ENCODE measurements at places on chromosomes 16 and 17.
A peak's percentile ranks its signal among the peaks of the same experiment; 100 is the strongest.

GRCh38 chr16:25838724-25839186, 147.0 kb downstream of the HS3ST4 start:
- peak; percentile 3 for DNase-seq

DNA sequence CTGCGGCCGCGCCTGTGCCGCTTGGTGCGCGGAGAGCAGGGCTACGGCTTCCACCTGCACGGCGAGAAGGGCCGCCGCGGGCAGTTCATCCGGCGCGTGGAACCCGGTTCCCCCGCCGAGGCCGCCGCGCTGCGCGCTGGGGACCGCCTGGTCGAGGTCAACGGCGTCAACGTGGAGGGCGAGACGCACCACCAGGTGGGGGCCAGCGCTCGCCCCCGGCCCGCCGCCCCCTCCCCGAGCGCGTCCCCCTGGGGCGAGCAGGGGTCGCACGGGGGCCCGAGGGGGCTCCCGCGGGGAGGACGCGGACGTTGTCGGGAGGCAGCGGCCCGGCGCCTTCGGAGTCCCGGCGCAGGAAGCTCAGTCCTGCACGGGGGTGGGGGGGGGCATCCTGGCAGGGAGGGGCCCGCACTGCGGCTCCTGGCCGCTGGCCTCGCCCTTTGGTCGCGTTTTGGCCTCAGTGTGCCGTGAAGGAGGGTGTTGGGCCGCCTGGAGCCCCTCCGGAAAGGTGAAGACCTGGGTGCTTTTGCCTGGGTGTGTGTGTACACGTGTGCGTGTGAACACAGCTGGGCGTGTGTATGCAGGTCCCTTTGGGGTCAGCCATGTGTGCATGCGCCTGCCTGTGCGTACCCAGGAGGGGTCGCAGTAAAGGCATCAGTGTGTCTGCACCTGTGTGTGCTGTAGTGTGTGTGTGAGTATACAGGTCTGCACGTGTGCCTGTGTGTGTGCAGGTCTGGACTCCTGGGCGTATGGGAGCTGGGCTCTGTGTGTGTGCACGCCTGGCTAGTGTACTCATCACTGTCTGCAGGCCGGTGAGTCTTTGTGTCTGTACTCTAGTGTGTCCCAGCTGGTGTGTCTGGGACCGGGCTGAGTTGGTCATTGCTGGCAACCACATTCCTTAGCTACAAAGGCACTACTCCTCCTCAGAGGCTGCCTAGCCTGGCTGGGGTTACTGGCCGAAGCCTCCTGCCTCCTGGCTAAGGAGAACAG, 615 bp downstream of the NHERF2 start:
- no peak for DNase-seq

- DNase-seq, result no peak
Measured at GRCh38 chr16:63945806-63946205, 1176.1 kb downstream of the CDH11 start.

DNA sequence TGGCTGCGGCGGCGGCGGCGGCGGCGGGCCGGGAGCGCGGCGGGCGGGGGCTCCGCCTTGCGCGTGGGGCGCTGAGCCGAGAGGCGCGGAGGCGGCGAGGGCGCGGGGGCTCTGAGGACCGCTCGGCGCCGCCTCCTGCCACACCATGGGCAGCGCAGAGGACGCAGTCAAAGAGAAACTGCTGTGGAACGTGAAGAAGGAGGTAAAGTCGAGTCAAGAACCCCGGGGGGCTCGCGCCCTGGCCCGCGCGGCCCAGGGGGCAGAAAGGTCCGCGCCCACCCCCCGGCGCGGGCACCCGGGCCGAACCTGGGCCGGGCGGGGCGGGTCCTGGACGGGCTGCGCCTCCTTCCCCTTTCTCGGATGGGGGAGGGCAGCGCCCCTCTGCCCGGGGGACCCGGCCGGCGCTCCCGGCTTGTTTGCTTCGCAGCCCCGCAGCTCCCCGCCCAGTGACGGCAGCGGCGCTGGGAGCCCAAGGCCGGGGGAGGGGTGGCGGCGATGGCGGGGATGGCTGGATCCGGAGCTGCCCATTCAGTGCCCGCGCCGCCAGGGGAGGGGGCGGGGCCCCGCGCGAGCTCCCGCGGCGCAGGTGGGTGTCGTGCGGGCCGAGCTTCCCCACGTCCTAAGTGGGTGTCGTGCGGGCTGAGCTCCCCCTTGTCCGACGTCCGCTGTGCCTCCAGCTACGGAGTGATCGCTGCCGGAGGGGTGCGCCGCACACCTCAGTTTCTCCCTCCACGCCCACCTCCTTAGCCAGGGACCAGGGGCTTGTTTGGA, 428 bp downstream of the SGSM2 start:
- peak; percentile 62 for DNase-seq

- no peak for DNase-seq
Measured at GRCh38 chr16:78791926-78792325, 692.5 kb downstream of the WWOX start.

DNA sequence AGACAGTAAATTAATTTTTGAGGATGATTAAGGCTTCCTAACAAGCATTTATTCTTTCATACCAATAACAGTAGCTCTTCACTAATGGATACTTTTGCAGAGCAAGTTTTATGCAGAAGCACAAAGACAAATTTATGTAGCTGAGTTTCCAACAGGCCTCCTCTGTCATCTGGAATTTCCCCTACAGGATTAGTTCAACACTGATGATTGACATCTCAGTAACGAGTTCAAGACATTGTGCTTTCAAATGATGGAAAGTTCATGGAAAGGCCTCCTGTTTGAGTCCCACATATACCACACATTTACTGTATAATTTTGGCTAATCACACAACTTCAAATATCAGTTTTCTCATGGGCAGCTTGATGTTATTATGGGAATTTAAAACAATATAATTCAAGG, 40.6 kb downstream of the ABCA10 start:
- no peak for DNase-seq

DNA sequence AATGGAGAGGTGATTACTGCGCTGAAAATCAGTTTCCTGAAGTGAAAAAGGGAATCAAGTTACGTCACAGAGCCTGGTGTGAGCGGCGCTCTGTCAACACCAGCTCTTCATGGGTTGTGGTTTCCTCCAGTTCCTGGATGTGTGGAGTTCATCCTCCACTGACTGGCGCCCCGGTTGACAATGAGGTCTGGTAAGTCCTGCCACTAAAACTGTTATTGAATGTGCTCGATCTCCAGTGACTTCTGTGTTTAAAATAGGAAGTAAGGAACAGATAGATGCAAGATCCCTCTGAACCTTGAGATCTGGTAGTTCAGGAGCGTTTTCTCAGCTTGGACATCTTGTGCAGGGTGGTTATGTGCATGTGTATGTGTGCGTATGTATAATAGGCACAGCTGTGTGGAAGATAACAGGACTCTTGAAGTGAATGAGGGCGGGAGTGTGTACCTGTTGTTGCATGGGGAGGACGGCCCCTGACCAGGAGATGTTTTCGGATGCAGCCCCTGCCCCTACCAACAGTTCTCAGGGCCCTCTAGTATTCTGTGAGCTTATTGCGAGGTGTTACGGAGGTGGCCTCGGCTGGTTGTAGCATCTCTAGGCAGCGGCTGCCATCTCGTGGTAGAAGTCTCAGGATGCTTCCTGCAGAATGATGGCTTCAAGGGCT, 22.0 kb upstream of the GOT2 start:
- peak; percentile 79 for DNase-seq

GRCh38 chr17:53516636-53517035, 306.1 kb upstream of the KIF2B start:
- DNase-seq, result no peak

DNA sequence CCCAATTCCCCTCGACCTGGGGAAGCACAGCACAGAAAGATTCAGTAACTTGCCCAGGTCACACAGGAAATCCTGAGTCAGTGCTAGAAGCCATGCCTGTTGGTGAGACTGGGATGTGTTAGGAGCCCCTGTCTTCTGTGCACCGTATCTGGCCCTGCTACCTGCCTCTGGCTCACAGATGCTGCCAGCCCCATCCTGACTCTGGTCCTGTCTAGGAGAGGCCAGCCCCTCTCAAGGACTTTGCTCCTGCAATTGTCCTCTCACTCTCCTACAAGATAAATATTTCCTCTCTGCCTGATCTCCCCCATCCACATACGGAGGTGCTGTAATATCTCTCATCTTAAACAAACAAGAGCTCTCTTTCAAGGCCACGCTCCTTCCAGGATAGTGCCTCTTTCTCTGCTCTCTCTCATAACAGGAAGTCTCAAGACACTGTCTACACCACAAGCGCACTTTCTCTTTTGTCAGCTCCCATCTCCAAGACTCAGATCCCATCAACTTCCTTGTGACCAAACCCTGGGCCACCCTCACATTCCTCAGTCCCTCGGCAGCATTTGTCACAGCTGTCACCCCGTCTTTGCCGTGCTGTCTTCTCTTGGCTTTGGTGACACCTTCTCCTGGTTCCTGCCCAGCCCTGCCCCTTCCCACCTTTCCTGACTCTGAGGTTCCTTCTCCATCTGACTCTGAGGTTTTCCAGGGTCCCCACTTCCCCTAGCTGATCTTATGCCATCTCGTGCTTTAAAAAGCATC, 1.9 kb downstream of the SLC13A2 start:
- DNase-seq, result no peak

DNA sequence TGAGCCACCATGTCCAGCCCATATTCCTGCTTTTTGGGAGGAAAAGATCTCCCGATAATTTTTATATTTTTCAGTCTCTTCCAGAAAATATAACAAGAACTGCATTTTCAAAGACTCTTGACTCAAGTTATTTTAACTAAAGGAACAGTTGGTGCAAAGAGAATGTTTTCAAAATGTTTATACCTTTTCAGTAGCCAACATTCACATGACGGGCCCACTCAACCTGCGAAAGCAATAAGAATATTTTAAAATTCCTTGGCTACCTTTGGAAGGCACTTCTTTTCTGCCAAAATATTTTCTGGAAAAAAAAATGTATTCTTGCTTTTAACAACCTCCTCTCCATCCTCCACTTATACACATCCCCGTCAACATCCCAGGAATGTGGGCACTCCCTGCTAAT, 140.3 kb downstream of the ZNF18 start:
- no peak for DNase-seq

DNA sequence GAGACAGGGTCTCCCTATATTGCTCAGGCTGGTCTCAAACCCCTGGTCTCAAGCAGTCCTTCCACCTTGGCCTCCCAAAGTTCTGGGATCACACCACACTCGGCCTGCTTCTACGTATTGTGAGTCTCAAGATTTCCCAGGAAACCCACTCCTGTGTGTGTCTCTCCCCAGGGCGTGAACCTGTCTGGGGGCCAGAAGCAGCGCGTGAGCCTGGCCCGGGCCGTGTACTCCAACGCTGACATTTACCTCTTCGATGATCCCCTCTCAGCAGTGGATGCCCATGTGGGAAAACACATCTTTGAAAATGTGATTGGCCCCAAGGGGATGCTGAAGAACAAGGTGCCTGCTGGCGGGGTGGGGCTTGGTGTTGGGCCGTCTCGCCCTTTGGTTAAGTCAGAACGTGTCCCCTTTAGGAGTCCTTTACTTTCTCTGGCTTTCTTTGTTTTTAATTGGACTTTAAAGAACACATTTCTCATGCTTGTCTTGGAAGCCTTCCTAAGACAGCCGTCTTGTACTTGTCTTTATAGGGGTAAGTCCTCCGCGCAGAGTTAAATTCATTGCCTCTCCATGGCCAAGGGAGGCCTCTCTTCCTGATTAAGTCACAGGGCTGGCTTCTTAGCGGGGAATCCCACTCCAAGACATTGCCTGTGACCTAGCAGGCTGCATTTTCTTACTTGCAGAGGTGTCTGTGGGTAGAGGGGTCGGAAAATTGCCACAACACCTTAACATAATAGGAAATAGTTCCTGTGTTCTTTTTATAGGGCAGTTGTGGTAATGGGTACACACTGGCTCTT, 136.4 kb downstream of the ABCC6 start:
- DNase-seq, result no peak

GRCh38 chr17:60395508-60396065, 3.7 kb upstream of the USP32 start:
- no peak for DNase-seq

DNA sequence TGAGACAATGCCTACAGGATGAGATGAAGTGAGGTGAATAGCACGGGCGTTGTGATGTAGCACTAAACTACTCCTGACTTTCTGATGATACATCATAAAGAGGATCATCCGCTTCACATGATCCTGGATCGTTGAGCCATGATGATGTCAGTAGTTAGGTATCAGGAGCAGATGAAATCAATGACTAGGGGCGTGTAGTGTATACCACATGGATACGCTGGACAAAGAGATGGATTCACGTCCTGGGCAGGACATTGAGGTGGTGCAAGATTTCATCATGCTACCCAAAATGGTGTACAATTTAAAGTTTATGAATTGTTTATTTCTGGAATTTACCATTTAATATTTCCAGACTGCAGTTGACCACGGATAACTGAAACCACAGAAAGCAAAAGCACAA, 156.6 kb downstream of the ANKFN1 start:
- no peak for DNase-seq

GRCh38 chr16:5005916-5006315, 27.8 kb downstream of the NAGPA start:
- no peak for DNase-seq

GRCh38 chr16:69932691-69933392, 18.3 kb upstream of the CLEC18A start:
- DNase-seq, result no peak

DNA sequence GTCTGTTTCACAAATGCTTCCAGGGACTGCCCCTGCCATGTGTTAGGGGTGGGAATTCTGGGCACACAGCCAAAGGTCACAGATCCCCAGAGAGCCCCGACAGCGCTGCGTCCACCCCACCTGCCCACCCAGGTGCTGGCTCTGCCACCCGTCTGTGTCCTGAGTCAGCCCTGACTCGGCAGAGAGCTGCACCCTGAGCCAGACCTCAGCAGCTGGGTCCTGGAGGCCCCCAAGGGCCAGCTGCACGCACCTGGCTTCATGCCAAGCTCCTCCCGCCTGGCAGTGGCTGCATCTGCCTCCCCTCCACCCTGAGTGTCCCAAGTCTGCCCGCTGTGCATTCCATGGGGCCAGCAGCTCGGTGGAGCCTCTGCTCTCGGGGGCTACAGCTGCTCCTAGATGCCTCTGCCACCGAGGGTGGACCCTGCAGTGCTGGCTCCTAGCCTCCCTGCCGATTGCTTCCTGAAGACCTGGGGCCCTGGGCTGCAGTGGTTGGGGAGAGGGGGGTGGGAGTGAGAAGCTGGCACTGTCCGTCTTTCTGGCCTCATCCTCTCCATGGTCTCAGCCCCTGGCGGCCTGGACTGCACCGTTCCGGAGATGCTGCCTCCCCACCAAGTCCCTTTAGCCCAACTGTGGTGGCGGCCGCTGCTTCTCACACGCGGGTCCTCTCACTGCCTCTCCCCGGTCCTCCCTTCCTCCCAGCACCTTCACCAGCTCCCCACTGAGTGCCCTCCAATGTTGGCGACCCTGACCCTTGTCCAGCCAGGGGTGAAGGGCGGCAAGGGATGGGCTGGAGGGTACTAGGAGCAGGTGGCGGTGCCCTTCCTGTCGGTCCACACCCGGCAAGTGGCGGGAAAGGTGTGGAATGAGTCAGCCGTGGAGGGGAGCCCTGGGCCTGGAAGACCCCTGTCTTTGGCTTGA, 3.0 kb downstream of the SECTM1 start:
- DNase-seq, result no peak

DNA sequence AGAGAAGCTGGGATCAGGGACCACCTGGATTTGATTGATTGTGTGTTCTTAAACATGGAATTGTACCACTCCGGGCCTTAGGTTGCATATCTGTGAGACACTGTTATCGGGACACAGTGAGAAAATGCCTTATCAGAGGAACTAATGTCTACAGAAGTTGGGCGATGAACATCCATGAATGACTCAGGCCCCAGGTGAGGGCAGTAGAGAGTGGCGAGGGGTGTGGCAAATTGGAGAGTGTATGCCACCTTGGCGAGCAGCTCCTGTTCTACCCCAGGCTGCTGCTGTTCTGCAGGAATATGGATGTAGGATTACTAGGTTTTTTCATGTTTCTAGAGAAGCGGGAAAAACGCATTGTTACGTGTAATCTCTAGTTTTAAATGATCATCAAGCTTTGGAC, 38.8 kb downstream of the CLEC16A start:
- no peak for DNase-seq

- DNase-seq, result no peak
Measured at GRCh38 chr16:54277845-54278703, 8.5 kb downstream of the IRX3 start.

Data from stimulated activated CD4-positive, alpha-beta T cell treated with anti-CD3 and anti-CD28 coated beads, Interleukin-2, amount 100 ng/mL, for 24 hours (primary cell).